Neural crest cell (in vitro differentiated cells): ENCODE measurements at places on chromosomes 2 and 18.

GRCh38 chr2:56537756-56538155 lies 354.0 kb downstream of the CCDC85A start:
- no peak for DNase-seq

GRCh38 chr2:186733414-186733813 lies 39.6 kb downstream of the FAM171B start:
- DNase-seq: no peak

DNA sequence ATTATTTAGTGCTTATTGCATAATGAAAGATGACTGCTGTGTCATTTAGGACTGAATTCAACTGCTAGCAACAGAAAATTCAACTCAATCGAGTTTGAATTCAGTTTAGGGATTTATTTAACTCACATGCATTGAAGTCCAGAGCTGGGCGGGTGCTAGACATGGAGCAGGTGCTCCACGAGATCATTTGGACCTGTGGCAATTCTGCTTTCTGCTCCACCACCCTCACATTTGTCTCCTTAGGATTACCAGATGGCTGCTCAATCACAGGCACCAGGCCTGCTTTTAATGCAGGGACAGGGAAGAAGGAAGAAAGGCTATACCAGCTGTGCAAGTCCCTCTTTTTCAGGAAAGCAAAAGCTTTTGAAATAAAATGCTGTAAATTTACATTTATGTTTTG lies 572.9 kb upstream of the SLC8A1 start:
- no peak for DNase-seq

- no peak for DNase-seq
Observed at GRCh38 chr2:191063584-191063983, 49.6 kb upstream of the STAT1 start.

GRCh38 chr2:104845946-104846785 lies 7.7 kb upstream of the POU3F3 start:
- no peak for DNase-seq

DNA sequence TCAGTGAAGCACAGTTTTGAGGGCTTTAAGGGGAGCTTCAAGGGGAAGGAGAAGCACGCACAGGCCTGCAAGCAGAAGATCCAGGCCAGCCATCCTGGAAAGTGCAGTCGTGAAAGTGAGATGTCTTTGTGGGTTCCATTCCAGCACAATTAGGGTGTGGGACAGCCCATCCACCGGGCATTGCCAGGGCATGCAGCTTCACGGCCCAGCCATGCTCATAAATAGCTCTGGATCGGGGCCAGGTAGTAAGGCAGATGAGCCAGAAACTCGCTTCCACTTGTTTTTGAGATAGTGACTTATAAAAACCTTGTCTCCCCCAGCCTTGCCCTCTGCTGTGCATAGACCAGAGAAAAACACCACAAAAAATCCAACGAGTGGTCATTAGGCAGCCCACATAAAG lies 21.0 kb downstream of the KDSR start:
- DNase-seq: no peak

GRCh38 chr2:159249990-159250715 lies 36.4 kb downstream of the WDSUB1 start:
- no peak for DNase-seq

DNA sequence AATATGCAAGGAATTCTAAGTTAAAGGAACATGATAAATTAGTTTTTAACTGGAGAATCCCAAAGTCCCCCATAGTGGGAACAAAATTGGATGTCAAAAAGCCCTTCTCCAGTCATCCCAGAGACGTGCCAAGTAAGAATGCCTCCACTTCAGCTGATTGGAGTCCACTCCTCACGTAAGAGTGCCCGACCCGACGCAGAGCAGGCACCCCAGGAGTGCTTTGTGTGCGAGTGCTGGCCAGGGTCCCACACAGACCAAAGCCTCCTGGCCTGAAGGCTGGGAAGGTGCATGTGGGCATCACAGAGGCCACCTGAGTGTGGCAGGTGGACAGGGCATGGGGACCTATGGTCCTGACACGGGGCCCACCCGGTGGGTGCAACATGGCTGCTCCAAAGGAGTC lies 183.5 kb downstream of the GLI2 start:
- DNase-seq: no peak

GRCh38 chr2:28338046-28338817 lies 54.4 kb upstream of the FOSL2 start:
- no peak for DNase-seq

GRCh38 chr2:122191331-122191730 lies 435.9 kb downstream of the TSN start:
- peak; percentile 39 for DNase-seq

GRCh38 chr2:55761526-55761925 lies 67.9 kb upstream of the PNPT1 start:
- DNase-seq: no peak

GRCh38 chr2:219483451-219484342 lies 15.0 kb upstream of the GMPPA start:
- DNase-seq: no peak

- DNase-seq: no peak
Observed at GRCh38 chr2:52881606-52882005, 886.0 kb upstream of the CHAC2 start.

DNA sequence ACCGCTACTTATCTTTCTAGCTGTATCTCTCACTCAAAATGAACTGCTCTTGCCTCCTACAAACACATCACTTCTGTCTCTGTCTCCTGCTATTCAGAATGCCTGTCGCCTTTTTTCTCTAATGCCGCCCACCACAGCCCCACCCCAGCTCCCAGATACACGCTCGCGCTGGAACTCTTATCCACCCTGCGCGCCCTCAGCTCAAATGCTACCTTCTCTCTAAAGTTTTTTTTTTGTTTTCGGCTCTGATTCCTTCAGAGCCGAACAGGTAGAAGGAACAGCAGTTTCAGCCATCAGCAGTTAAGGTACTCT lies 3.9 kb upstream of the SOS1 start:
- DNase-seq: no peak

DNA sequence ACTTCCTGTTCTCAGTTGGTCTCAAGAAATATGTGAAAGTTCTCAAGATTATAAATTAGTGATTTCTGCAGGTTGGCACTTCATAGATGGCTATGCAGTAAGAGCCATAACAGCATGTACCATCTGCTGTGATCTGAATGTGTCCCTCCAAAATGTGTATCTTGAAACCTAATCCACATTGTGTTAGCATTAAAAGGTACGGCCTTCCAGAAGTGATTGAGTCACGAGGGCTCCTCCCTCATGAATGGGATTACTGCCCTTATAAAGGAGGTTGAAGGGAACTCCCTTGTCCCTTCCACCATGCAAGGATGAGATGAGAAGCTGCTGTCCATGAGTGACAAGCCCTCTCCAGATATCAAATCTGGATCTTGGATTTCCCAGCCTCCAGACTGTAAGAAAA lies 45.0 kb downstream of the METTL4 start:
- DNase-seq: no peak

- no peak for DNase-seq
Observed at GRCh38 chr2:236169151-236169721, 1.1 kb upstream of the GBX2 start.

- no peak for DNase-seq
Observed at GRCh38 chr2:11629851-11630250, 40.1 kb downstream of the NTSR2 start.

- no peak for DNase-seq
Observed at GRCh38 chr18:75790796-75791195, 363.3 kb upstream of the SMIM21 start.
